ENCODE measurements at places on chromosomes 1 and 21.

DNA sequence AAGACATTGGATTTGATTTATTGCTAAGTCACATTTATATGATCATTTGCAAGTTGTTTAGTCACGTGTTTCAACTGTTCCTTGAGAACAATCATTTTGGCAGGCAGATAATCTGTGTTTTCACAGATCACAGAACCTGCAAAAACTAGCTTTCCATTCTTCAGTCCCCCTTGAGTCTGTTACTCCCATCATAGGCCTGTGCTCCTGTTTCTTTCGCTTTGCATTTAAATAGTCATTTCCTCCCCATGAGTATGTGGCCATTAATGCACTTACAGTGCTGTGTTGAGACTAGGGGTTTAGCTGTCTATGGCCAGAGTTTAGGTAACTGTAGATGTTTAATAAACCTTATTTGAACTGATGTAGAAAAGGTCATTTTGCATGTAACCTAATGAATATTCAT lies 214.5 kb downstream of the PATJ start:
- no peak for DNase-seq

GRCh38 chr1:23581219-23581618 lies 21.9 kb upstream of the ID3 start:
- DNase-seq = no peak

DNA sequence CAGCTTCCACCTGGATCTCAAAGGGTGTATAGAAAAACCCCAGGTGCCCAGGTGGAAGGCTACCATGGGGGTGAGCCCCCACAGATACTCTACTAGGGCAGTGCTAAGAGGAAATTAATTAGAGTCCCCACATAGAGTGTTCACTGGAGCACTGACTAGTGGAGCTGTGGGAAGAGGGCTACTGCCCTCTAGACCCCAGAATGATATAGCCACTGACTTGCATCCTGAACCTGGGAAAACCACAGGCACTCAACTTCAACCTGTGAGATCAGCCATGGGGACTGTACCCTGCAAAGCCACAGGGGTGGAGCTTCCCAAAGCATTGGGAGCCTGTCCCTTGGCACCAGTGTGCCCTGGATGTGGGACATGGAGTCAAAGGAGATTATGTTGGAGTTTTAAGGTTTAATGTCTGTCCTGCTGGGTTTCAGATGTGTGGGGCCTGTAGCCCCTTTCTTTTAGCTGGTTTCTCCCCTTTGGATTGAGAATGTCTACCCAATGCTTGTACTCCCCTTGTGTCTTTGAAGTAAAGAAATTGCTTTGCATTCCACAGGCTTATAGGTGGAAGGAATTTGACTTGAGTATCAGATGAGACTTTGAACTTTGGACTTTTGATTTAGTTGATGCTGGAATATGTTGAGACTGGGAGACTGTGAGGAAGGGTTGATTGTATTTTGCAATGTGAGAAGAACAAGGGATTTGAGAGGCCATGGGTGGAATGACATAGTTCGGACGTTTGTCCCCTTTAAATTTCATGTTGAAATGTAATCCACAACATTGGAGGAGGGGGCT lies 31.8 kb upstream of the CDC14A start:
- DNase-seq = no peak

DNA sequence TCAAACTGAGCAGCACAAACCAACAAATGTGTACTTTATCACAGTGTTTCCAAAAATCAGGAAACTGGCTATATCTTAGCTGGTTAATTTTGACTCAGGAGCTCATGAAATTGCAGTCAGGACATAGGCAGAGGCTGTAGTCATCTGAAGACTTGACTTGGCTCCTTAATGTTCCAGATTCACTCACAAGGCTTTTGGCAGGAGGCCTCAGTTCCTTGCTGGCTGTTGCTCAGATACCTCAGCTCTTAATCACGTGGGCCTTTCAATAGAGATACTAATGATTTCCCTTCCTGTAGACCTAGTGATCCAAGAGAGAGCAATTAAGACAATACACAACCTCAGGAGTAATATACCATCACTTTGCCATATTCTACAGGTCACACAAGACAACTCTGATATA lies 537.7 kb downstream of the BRINP3 start:
- DNase-seq = no peak

GRCh38 chr1:219039682-219040154 lies 134.0 kb upstream of the LYPLAL1 start:
- no peak for DNase-seq

- DNase-seq = no peak
Observed at GRCh38 chr1:207903767-207904166, 7.2 kb downstream of the CD34 start.

DNA sequence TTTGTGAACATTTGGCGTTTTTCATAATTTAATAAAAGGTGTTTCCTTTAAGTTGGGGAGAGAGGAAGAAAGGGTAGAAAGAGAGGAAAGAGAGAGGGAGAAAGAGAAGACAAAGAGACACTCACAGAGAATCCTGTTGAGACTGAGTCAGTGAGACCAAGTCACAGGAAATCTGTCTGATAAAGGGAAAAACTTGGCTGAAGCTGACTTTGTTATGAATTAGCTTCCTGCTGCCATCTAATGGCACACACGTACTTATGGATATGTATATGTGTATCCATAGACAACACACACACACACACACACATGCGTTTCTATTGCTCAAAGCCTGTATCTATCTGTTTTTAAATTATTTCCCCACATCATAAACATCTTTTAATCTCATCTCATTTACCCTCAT lies 42.5 kb upstream of the DISC1 start:
- no peak for DNase-seq

GRCh38 chr1:46175243-46175642 lies 356 bp downstream of the TSPAN1 start:
- no peak for DNase-seq

DNA sequence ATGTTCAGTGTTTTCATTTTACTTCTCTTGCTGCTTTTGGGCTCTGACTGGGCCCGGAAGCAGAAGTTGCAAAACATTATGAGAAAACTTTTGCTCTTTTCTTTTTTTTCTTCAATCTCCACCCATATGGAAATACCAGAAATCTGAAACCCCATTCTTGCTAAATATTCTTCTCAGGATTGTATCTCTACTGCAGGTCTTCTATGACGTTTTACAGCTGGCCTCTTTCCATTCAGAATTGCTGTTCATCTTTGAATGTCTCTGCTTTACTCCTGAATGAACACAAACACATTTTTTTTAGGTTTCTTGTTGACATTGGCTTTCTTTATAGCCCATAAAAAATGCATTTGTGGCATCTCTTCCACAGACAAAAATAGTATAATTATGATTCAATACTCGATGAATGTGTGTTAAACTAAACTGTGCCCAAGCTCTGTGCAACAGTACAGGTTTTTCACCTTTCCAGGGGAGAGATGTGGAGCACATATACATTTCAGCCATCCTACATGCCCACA lies 18.8 kb downstream of the PTPRC start:
- DNase-seq = peak; percentile 32

DNA sequence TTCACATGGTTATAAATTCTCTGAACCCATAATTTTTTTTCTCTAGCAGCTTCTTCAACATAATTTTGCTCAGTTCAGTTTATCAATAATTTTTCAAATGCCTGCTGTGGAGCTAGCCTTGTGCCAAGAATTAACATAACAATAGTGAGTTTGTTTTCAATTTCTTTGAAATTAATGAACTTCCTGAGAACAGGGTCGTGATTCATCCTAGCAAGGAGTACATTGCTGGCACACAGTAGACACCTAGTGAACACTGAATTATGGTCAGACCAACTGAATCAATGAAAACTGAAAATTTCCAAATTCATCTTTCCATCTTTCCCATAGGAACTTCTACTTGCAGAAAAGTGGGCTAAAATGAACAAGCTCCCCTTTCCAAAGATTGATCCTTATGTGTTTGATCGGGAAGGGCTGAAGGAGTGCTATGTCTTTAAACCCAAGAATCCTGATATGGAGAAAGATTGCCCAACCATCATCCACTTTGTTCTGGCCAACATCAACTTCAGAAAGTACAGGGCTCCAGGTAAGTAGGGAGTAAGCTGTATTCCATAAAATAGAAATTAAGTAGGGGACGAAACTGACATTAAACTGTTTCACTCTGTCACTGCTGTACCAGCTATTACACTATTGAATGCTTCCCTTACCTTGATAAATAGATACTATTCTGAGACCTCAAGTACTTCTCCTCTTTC lies 148.7 kb downstream of the PLA2G4A start:
- DNase-seq = no peak

GRCh38 chr1:158028969-158029368 lies 35.5 kb downstream of the KIRREL1 start:
- no peak for DNase-seq

GRCh38 chr1:87064986-87065385 lies 150.6 kb downstream of the HS2ST1 start:
- DNase-seq = no peak

- DNase-seq = no peak
Observed at GRCh38 chr1:245829194-245829593, 674.4 kb downstream of the KIF26B start.

- no peak for DNase-seq
Observed at GRCh38 chr1:10641976-10642375, 154.5 kb downstream of the CASZ1 start.

- no peak for DNase-seq
Observed at GRCh38 chr1:110522560-110522959, 3.6 kb upstream of the KCNA10 start.

GRCh38 chr1:11414926-11415538 lies 63.9 kb upstream of the DISP3 start:
- DNase-seq = no peak

- no peak for DNase-seq
Observed at GRCh38 chr1:41609166-41609883, 124.8 kb upstream of the EDN2 start.

DNA sequence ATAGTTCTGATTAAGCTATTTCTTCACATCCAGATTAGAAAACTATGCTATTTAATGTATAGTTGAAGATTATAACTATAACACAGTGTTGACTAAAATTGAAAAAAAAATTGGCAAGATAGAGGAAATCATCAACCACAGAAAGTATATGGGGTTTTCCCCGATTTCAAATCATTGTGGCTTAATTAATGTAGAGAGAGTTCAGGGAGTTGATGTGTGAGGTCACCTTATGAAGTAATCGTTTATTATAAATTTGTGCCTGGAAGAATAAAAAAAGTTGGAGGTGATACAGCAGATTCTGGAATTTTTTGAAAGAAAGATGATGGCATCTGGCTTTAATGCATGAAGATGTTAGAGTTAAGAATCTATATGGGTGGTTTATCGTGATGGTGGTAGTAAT lies 84.3 kb downstream of the PTGS2 start:
- DNase-seq = no peak

GRCh38 chr1:234940841-234941240 lies 187.8 kb downstream of the TOMM20 start:
- no peak for DNase-seq

DNA sequence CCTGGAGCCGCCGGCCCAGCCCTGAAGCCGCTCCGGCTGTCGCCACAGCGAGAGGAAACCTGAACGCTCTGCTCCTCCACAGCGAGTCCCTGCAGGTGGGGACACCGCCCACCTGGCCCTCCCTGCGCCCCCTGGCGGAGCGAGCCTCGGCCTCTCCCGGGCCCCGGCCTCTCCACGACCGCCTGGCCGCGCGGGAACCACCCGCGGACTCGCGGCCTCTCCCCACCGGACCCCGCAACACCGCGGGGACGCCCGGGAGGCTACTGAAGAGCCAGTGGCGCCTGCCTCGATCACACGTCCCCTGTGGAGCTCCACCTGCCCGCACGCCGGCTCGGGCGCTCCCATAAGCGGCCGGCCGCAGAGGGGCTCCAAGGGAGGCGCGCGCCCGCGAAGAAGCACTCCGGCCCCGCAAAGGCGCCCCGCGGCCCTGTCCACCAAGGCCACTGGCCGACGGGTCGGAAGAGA lies 109.6 kb downstream of the KCNN3 start:
- peak; percentile 89 for DNase-seq

- no peak for DNase-seq
Observed at GRCh38 chr1:206911064-206911663, 10.6 kb downstream of the FCMR start.

GRCh38 chr1:227944931-227945890 lies 2.5 kb downstream of the WNT9A start:
- DNase-seq = no peak

- DNase-seq = no peak
Observed at GRCh38 chr1:57839526-57839925, 415.7 kb upstream of the DAB1 start.

GRCh38 chr1:117586747-117587498 lies 18.9 kb upstream of the TENT5C start:
- no peak for DNase-seq

- no peak for DNase-seq
Observed at GRCh38 chr1:227388214-227389168, 70.2 kb upstream of the CDC42BPA start.

- no peak for DNase-seq
Observed at GRCh38 chr1:233884461-233885151, 19.9 kb upstream of the SLC35F3 start.

DNA sequence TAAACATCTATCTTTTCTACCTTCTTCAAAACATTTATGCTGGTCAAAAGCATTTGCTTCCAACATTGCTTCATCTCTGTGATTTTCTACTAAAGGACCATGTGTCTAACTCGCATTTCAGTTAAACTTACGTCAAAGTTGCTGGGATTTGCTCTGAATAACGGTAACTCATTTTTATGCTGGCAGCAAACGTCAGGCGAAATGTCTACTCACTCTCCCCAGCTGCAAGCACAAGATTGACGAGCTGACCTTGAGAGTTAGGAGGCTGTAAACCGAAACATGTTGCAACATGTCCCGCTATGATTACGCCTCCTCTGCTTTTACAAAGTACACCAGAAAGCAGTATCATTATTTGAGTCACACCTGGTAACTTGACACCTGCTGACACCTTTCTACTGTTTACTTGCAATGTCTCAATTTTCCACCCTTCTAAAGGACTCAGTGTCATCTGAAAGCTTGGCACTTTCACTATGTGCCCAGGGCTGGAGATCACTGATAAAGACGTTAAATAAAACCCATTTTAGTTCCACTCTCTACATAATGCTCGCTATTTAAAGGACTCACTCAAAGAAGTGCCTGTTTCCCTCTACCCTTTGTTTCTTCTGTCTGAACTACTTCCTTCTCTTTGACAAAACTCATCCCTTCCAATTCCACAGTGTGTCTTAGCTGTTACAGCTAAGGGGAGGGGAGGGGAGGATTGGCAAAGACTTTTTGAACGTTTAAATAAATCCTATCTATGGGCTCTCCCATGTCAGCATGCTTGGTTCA lies 111.9 kb downstream of the PTPN14 start:
- peak; percentile 21 for DNase-seq

- no peak for DNase-seq
Observed at GRCh38 chr1:94709891-94710581, 110.1 kb upstream of the SLC44A3 start.

DNA sequence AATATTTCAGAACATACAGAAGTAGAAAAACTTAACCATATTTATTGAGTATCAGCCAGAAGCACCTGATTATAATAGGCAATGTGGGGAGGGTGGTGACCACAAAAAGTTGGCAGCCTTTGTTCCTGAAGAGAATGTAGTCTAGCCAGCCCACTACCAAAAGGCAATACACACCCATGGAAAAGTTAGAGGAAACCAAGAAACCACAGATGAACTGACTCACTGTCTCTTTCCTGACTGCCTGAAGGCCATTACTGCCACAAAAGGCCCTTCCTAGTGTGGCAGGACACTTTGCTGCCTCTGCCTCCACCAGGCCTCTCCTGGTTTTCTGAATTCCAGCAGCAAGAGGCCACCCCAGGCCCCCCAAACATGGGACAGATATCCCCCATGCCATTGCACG lies 14.6 kb upstream of the PROX1 start:
- DNase-seq = no peak

GRCh38 chr1:67213164-67213563 lies 46.9 kb downstream of the IL23R start:
- DNase-seq = no peak

- DNase-seq = peak; percentile 28
Observed at GRCh38 chr1:105793536-105794146, 1262.8 kb upstream of the PRMT6 start.
